AG20443 (cell line): ENCODE measurements at places on chromosomes 5 and 9.

DNA sequence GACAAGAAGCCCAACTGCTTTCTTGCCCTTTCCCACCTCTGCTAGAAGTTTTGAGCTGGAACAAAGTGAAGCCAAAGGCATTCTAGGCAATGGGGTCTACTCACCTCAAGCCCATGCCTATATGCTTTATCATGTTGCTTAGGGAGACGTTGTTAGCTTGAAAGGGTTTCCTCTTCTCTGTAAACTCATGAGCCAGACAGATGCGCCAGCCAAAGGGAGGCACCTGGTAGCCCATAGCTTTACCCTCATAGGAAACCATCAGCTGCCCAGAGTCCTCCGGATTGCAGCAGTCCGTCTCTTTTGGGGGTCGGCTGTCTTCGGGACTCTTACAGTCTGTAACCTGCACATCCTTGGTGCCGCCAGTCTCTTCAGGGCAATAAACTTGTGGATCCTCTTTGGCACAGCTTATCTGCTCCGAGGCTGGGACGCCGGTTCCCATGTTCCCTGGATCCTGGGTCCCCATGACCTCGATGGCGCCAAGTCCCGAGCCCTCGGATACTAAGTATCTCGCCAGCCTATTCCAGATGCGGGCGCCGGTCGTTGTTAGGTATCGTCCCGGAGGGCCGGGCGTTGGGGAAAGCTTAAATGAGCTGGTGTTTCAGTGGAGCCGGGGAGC is 678 bp downstream of the GBA2 start:
- no peak for DNase-seq

- DNase-seq, result peak; percentile 82
Observed at GRCh38 chr5:33892620-33893137, 889 bp upstream of the ADAMTS12 start.

GRCh38 chr9:83986195-83986594 is 5.6 kb downstream of the RMI1 start:
- DNase-seq, result no peak

- DNase-seq, result peak; percentile 40
Observed at GRCh38 chr9:14383294-14383693, 69.4 kb upstream of the NFIB start.

- no peak for DNase-seq
Observed at GRCh38 chr5:163106098-163106497, 331.3 kb upstream of the CCNG1 start.

- no peak for DNase-seq
Observed at GRCh38 chr5:74122175-74122574, 496.2 kb downstream of the ARHGEF28 start.

DNA sequence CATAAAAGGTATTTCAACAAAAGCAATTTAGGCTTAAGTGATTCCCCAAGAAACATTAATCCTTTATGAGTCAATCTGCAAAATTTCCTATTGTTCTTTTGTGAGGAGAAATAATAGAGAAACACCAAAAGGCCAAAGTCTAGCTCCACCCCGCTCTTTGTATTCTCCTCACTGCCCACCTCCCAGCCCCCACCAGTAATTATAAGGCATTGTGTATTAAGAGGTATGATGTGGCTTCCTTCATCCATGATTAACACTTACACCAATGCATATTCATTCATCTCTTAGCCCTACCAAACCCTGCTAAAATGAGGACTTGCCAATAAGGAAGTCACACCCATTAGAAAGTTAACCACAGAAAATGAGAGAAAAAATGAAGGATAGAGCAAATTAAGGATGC is 105.3 kb upstream of the SPATA31D4 start:
- no peak for DNase-seq

GRCh38 chr5:177103523-177104253 is 17.0 kb downstream of the FGFR4 start:
- no peak for DNase-seq

DNA sequence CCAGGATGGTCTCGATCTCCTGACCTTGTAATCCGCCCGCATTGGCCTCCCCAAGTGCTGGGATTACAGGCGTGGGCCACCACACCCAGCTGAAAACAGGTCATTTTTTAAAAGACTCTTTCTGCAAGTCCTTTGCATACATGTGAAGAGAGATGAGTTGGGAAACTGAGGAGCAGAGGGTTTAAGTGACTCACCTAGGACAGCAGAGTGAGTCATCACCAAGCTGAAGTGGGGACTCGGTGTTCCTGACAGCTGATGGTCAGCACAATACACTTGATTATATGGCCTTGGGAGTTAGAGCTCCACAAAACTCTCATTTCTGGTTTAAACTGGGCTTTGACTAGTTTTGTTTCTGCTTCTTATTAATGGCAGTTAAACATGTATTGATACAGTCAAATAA is 38.1 kb upstream of the SSBP2 start:
- no peak for DNase-seq

DNA sequence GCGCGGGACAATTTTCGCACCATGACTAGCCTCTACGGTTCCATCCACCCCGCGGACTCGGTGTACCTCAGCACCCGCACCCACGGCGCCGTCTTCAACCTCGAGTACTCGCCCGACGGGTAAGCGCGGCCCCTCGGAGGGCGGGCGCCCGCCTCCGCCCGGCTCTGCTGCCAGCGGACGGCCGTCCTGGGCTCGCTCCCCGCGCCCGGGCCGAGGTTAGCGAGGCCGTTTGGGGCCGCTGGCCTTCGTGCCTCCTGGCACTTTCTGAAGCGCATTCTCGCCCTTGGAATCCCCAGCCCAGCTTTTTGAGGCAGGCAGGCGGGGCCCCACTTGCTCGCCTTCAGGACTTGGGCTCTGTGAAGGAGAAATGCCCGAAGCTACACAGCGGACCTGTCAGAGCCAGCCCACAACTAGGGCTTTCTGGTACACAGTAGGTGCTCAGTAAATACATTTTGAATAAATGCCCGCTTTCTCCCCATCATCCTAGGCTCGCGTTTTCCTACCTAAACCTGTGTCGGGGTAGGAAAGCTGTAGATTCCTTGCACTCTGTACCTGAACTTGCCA is 772 bp downstream of the DCAF10 start:
- DNase-seq, result peak; percentile 65

DNA sequence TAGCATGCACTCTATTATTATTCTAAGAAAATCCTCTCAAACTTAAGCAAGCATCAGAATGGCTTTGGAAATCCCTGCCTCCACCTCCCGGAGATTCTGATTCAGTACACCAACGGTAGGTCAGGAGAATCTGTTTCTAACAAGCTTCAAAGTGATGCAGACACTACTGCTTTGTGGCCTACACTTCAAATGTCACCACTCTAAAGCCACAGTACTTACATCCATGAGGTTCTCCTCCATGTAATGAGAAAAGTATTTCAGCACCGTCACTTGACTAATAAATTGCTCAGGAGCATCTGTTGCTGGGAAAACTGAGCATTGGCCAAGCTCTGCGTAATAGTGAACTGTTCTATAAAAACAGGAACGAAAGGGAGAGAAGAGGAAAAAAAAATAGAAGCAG is 4.8 kb downstream of the PLK2 start:
- no peak for DNase-seq

DNA sequence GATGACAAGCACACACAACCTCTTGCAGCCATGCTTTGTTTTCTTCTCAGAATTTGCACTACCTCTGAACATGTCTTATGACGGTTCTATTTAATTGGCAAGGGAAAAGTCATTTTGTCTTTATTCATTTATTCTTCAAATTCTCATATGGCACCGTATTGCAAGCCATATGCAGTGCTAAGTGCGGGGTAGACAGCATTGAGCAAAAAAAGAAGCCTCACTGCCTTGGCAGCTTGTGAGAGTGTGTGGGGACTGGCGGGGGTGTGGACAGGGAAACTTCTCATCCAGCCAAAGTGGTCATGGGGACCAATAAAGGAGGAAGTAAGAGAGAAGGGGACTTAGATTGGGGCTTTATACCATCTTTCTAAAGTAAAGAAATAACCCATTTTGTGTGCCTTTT is 160.0 kb downstream of the CDH12 start:
- no peak for DNase-seq

- no peak for DNase-seq
Observed at GRCh38 chr5:115588640-115589039, 13.6 kb downstream of the TICAM2 start.

DNA sequence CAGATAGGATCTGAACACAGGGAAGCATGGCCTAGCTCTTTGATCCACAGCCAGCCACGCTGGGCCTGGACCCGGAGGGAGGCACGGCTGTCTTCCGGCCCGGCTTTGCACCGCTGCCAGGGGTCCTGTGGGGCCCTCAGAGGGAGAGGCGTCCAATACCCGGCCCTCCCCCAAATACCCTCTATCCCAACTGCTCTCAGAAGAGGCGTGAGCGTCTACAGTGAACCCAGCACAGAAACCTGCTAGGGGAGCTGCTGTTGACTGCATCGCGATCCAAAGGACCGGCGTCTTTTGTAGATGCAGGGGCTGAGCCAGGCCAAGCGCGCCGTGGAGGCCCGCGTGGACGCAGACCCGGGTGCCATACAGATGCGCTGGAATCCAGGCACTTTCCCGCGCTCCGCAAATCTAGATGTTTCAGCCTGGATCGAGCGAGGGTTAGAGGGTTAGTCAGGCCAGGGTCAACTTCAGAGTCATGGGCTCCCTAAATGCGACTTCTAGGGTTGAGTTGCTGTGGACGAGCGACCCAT is 1.1 kb upstream of the TCF7 start:
- DNase-seq, result no peak

DNA sequence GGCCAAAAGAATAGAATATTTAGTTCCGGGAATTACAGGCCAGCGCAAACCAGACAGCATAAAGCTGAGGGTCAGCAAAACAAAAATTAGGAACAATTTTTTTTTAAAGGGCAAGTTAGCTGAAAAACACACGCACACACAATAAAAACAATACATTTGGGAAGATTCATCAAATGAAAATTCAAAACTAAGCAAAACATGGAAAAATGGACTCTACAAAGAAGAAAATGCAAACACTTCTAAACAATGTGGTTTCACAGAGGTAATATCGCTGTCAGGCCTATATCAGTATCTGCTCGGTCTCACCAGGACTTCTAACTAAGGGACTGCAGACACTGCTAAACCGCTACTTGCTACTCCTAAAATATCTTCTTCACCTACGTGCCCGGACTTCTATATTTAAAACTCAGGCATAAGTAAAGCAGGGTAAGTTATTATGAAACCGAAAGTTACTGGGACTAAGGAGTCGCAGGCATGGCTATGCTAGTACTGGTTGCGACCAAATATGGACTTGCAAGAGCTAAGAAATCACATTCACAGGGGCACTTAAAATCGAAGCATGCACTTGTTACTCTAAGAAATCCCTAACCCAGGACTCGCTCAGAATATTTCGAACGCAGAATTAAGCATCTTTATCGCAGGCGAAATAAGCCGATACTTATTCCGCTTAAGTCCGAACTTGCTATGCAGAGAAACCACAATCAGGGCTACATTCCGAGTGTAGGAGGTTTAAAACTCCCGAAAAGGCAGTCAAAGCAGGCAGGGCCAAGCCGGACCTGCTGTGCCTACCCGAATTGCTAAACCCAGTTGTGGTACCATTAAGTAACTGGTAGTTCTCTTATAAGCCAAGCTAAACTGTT is 2.3 kb downstream of the ANXA2R start:
- no peak for DNase-seq

GRCh38 chr5:109987970-109988369 is 298.2 kb downstream of the MAN2A1 start:
- no peak for DNase-seq

DNA sequence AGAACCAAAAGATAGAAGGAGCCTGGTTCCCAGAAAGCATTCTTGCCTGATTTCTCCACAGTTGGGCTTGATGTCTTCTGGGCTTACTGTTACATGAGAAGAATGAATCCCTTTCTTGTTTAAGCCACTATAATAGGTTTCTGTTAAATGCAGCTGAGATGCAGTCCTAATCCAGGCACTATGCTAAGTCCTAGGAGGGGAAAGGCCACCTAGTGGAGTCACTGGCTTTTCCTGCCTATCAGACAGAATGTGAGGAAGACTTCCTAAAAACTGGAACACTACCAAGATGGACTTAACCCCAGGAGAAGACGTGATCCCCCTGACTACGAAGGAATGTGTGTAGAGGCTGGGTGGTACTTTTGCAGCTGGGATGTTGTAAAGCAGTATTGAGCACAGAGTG is 34.3 kb upstream of the FSD1L start:
- DNase-seq, result peak; percentile 49

- DNase-seq, result no peak
Observed at GRCh38 chr5:138038826-138039225, 5.9 kb upstream of the FAM13B start.

GRCh38 chr5:87300176-87300575 is 32.5 kb downstream of the RASA1 start:
- DNase-seq, result no peak

GRCh38 chr5:88925692-88926490 is 42.9 kb upstream of the MEF2C start:
- no peak for DNase-seq

GRCh38 chr9:135108831-135109510 is 21.5 kb downstream of the OLFM1 start:
- no peak for DNase-seq

DNA sequence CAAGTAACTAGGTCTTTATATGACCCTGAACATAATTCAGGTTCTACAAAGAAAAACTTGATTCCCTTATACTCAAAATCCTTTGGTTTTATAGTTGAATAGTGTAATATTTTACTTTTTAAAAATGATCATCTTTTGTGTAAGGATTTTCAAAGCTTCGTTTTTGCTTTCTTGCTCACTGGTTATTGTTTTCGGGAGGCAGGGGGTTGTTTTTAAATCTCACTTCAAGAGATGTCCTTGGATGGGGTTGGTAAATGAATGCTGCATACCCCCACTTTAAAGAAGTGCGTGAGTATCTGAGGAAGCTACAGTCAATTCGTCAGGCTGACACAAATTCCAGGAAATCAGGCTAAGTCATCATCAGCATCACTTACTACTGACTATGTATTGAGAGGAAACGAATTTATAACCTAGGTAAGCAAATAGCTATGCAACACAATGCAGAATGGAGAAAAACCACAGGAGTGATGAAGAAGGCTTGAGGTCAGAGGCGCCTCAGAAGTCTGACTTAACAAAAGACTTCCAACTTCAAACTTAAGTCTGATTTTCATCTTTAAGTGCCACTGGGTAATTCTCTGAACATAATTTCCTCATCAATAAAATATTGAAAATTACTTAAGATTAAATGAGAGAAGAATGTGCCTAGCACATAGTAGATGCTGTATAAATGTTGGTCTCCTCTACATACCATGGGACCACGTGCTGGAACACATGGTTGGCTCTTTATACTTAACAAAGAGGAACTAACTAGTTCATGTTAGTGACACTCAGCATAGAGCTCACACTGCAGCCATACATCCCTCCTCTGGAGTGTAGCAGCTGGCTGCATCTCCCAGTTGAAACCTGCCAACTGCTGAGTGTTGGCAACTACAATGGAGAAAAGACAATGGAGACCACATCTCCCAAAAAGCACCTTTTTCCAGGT is 106.0 kb upstream of the KIF2A start:
- no peak for DNase-seq

- no peak for DNase-seq
Observed at GRCh38 chr5:179420476-179420875, 75.2 kb upstream of the ADAMTS2 start.

GRCh38 chr5:154542581-154542980 is 64.6 kb upstream of the HAND1 start:
- DNase-seq, result peak; percentile 49
